Endothelial cell (in vitro differentiated cells): ENCODE measurements at places on chromosomes 11 and 22.

- peak; percentile 27 for DNase-seq
Observed at GRCh38 chr22:27075028-27075678, 417.8 kb downstream of the MIAT start.

DNA sequence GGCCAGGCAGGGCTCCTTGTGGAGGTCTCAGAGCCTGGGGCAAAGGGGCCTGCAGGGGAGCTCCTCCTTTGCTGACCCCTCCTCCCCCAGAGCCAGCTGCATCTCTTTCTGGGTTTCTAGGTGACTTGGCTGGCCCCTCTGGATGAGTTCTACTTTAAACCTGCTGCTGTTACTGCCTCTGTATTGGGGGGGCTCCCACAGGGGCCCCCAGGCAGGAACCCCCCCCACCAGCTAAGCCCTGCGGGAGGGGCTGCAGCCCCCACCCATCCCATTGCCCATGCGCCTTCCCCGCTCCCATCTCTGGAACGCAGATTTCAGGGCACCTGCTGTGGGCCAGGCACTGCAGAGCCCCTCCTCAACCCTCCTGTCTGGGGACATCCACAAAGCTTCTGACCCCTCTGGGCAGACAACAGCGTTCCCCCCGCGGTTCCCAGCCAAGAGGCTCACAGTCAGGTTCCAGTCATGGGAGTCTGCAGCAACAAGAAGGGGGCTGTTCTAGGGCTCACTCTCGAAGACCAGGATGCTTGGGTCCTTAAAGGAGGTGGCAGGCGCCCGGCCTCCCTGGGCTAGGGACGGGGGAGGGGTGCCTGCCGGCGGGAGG, 815 bp upstream of the PLCB3 start:
- no peak for DNase-seq

DNA sequence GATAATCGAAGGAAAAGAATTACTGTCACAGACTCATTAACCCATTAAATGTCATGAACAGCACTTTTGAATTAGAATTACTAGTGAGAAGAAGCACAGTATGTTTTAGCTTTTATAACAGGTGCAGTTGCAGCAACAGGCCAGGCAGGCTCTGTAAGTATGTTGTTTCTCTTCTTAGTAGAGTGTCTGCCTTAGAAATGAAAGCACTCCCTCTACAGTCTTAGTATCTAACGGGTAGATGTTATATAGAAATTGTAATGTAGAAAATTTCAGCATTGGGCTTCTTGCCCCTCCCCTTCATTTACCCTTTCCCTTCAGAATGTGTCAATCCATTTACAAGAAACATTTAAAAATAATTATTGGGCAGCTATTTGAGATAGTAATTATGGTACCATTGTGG, 87.4 kb downstream of the HIPK3 start:
- DNase-seq, result no peak

DNA sequence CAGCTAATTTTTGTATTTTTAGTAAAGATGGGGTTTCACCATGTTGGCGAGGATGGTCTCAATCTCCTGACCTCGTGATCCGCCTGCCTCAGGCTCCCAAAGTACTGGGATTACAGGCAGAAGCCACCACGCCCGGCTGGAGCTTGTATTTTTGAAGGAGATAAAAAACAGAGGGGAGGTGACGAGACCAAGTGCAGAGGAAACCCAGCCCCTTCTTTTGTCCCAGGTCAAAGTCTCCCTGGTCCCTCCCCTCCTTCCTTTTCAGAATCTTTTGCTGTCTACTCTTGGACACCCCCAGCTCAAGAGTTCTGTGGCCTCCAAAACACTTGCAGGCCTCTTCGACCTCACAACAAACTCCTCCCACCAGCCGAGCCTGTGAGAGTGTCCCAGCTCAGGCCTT, 12.2 kb upstream of the TMEM184B start:
- no peak for DNase-seq

DNA sequence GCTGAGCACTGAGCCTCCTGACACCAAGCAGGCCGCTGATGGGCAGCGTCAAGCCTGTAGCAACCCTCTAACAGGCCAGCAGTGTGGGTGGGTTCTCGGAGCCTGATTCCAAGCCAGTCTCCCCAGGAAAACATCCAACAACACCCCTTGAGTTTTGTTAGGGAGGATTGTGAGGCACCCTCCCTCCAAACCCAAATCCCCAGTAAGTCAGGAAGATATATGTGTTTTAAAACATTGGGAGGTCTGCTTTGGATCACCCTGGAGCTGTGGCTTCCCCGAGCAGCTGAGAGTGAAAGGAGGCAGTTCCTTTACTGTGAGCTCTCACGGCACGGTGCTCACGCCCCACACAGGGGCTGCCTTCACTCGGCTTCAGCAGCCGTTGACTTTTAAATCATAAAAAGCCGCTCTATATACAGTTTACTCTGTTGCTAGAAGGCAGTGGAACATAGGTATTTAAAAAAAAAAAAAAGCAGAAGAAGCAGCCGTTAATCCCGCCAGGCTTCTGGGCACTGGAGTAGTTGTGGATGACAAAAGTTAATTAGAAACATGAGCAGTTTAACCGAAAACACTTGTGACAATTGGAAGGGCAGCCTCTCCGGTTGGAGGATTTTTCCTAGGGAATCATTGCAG, 218.6 kb downstream of the NAV2 start:
- no peak for DNase-seq

GRCh38 chr11:69278091-69278867, 15.7 kb upstream of the MYEOV start:
- DNase-seq, result no peak

- no peak for DNase-seq
Observed at GRCh38 chr22:32336771-32337424, 20.8 kb upstream of the RFPL3 start.

DNA sequence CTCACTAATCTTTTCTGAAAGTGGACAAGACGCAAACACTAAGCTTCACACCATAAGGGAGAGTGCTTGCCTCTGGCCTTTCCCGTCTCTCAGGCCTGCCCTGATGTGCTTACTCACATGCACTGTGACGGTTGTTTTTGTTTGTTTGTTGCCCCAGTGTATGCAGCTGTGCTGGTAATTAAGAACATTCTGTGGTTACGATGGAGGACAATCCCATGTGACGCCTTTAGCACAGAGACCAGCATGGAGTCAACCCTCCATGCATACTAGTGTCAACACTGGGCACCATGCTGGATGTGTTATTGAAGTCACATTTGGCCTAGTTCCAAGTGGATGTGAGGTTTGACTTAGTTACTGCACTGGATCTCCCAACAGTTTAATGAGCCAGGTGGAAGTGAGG, 27.8 kb upstream of the CDON start:
- DNase-seq, result no peak

DNA sequence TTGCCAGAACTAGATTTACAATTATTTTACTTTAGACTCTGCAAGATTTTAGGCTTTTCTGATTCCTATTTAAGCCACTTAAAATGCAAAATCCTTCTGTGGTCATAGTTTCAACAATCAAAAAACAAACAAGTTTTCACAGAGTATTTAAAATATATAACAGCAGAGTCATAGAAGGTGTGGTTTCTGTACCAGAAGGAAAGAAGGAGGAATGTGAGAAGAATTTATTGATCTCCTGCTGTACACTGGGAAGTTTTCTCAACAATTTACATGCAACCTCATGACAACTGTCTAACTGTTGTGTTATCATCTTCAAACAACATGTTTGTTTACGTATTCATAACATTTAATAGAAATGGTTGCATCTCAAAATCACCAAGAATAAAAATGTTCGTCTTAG, 102.3 kb upstream of the CEP126 start:
- DNase-seq, result no peak

DNA sequence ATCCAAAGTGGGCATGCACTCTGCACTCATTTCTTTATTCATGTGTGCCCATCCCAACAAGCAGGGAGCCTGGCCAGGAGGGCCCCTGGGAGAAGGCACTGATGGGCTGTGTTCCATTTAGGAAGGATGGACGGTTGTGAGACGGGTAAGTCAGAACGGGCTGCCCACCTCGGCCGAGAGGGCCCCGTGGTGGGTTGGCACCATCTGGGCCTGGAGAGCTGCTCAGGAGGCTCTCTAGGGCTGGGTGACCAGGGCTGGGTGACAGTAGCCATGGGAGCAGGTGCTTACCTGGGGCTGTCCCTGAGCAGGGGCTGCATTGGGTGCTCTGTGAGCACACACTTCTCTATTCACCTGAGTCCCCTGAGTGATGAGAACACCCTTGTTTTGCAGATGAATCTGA, 129.3 kb upstream of the B3GAT1 start:
- no peak for DNase-seq

GRCh38 chr11:112292785-112293407, 32.2 kb upstream of the PLET1 start:
- no peak for DNase-seq

GRCh38 chr11:115707180-115707905, 203.1 kb upstream of the CADM1 start:
- no peak for DNase-seq

GRCh38 chr11:17596310-17596669, 49.2 kb downstream of the OTOG start:
- peak; percentile 1 for DNase-seq

DNA sequence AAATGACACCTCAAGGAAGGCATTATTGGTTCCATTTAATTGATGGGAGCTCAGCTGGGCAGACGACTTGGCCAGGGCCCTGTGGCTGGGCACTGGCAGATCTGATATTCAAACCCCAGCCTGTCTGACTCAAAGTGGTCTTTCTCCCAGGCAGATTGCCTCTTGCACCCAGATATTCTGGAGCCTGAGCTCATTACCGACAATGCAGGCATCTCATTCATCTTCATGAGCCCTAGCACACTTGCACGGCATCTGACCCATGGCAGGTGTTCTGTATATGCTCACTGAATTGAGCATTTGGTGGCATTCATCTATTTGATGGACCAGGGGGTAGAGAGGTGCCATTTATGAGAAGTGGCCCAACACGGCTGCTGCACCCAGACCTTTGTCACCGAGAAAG, 193.1 kb downstream of the DSCAML1 start:
- DNase-seq, result no peak

GRCh38 chr11:100972046-100972445, 157.6 kb downstream of the PGR start:
- no peak for DNase-seq

DNA sequence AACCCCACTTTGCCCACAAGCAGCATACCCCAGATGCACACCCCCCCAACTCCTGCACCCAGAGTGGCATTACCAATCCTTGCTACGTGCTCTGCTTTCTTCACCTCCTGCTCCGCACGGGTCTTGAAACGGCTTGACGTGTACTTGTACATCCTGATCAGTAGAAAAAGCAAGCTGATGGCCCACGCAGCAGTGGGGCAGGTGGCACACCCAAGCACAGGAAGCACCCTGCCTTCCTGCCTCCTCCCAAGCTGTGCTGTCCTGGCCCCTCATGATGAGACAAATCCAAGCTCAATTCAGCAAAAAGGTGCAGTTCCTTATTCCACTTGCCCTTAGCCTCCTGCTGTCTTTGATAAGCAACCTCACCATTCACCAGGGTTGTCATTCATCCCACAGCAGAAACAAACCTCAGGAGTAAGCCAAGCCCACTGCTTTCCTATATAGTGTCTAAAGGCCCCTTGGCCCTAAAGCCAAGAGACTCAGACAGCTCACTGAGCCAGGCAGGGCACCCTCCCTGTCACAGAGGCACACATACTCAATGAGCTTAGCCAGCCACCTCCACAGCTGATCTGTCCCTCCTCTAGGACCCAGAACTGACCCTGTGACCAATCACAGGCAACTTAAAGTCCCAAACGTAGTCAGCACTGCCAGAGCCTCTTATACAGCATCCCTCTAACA, 27.8 kb downstream of the MORC2 start:
- no peak for DNase-seq

GRCh38 chr11:76839311-76839710, 21.4 kb upstream of the ACER3 start:
- no peak for DNase-seq

DNA sequence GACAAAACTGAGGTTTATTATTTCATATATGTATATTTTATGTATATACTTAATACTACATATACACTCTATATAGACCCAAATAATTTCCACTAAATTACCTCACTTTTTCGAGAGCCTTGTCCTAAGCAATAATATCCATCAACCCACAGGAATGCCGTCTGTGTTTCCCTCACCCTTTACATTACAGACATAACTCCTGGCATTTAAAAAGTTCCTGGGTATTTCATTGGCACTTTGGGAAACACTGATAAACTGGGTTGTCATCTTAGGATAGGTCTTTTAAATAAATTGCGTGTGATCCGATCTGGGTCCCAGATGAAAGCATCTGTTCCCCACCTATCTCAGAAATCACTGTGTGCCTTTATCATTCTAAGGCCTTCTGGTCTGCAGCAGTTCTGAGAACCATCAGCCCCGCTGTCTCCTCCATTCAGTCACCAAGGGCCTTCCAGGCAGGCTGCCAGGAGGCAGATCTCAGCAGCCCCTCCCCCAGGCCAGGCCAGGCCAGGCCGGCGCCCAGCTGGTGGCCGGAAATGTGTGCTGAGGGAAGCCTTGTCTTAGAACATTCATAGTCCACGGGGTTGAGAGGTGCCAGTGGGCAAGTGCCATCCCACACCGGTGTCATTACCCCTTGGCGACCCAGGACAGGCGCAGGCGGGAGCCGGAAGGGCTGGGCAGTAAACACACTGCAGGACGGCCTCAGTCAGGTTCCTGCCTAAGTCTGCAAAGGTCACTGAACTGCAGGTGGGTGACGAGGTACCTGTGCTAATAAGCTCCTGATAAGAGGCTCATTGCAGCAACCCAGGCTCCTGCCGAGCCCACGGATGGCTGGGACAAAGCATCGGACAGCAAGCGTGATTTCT, 3.3 kb downstream of the FGF19 start:
- peak; percentile 62 for DNase-seq

DNA sequence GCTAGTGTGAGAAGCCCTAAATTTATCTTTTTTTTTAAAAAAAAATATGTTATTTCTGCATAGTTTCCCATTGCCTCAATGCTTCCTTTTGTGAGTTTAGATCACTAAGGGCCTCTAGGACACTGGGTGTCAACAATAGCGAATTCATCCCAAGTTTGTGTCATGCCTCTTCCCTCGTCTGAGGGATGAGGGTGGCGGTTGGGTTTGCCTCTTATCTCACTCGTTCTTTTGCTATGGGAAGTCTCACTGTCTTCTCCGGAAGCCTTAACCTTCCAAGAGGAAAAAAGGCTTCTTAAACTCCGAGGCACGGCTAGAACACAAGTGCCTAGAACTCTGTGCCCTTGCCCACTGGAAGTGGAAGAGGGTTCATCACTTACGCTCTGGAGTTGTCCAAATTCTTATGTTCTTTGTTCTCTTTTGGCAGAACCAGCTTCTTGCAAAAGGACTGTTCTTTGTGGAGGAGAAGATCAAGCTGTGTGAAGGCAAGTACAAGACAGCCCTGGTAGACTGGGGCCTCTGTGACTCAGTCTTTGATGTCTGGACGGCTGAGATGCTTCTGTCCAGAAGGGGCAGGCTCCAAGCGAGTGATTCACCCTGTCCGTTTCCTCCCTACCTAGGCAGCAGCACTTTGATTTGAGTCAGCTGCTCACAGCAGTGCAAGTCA, 78.5 kb downstream of the TRAF6 start:
- no peak for DNase-seq

DNA sequence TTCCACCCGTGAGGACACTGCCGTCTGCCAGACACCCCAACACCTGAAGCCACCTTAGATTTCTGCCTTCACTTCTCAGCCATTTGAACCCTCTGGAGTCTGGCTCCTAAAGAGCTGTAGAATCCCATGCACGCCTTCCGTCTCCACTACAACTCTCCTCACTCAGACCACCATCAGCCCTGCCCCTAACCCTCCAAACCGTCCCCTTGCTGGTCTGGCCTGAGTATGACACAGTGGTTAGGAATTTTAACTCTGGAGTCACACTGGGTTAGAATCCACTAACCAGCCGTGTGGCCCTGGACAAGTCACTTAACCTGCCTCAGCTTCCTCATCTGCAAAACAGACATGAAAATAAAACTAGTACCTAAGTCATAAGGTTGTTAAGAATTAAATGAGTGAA, 3.0 kb downstream of the CNIH2 start:
- no peak for DNase-seq
